Neural progenitor cell (in vitro differentiated cells): ENCODE measurements at places on chromosomes 11 and 22. TPM values are rescaled to one million over a fixed set of nuclear protein-coding genes. Genes with fewer than 3 reads are reported as not detected.
A peak's percentile ranks its signal among the peaks of the same experiment; 100 is the strongest.

DNA sequence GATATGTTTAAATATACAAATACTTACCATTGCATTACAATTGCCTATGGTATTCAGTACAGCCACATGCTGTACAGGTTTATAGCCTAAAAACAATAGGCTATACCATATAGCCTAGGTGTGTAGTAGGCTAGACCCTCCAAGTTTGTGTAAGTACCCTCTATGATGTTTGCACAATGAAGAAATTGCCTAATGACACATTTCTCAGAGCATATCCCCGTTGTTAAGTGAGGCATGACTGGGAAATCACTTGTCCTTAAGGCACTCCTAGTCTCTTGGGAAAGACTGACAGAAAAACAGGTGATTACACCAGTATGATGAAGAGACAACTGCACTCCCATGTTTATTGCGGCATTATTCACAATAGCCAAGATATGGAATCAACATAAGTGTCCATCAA lies 187.2 kb downstream of the SPON1 start:
- H3K4me3 ChIP-seq, result no peak overlapping the region
- H3K27me3 ChIP-seq, result no peaks in the 10 kb centered on the region
- no peaks in the 10 kb centered on the region for H3K4me1 ChIP-seq

GRCh38 chr11:60786811-60787567 lies 1.9 kb downstream of the MS4A10 start:
- H3K27me3 ChIP-seq, result no peaks in the 10 kb centered on the region
- no peaks in the 10 kb centered on the region for H3K4me1 ChIP-seq
- H3K36me3 ChIP-seq, result no peaks in the 10 kb centered on the region
- H3K4me3 ChIP-seq, result no peak overlapping the region

GRCh38 chr11:2511421-2512369 lies 66.9 kb downstream of the KCNQ1 start:
- peak; percentile 1 for DNase-seq
- H3K36me3 ChIP-seq, result no peaks in the 10 kb centered on the region
- H3K4me3 ChIP-seq, result no peak overlapping the region
- peaks cover 50% of the 10 kb centered on the region for H3K27me3 ChIP-seq
- H3K4me1 ChIP-seq, result no peaks in the 10 kb centered on the region
- no peak overlapping the region for H3K27ac ChIP-seq

GRCh38 chr11:72309641-72310040 lies 65.7 kb upstream of the PHOX2A start:
- no peak for DNase-seq
- no peaks in the 10 kb centered on the region for H3K36me3 ChIP-seq
- peaks cover 4% of the 10 kb centered on the region for H3K4me1 ChIP-seq
- no peaks in the 10 kb centered on the region for H3K27me3 ChIP-seq
- H3K4me3 ChIP-seq, result no peak overlapping the region
- H3K27ac ChIP-seq, result no peak overlapping the region

DNA sequence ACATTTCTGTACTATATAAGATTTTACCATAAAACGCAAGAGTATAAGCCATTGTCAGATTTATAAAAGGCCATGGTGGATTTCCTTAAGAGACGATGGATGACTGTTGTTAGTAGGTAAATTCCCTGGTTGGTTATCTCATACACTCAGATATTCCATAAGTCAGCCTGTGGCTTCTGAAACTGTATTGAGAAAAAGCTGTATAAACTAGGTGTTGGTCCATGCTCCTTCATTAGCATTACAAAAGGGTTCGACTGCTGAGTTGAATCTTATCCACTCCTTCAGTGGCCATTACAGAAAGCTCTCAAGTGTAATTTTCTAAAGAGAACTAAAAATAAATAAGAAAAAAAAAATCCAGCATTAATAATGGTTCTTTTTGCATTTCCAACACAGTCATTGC lies 5.3 kb downstream of the GRAP2 start:
- H3K4me3 ChIP-seq, result no peak overlapping the region
- DNase-seq, result peak; percentile 34
- H3K36me3 ChIP-seq, result no peaks in the 10 kb centered on the region
- H3K4me1 ChIP-seq, result peaks cover 11% of the 10 kb centered on the region

The CCDC89 gene
- total RNA-seq, result 0.31 TPM in 1 of 2 replicates, not detected in the other

The SLC22A9 gene
- total RNA-seq, result not detected in 2 replicates

The CWC15 gene
- total RNA-seq, result 61.4 and 103 TPM in 2 replicates

The CTR9 gene
- total RNA-seq, result 20.8 and 26.4 TPM in 2 replicates

DNA sequence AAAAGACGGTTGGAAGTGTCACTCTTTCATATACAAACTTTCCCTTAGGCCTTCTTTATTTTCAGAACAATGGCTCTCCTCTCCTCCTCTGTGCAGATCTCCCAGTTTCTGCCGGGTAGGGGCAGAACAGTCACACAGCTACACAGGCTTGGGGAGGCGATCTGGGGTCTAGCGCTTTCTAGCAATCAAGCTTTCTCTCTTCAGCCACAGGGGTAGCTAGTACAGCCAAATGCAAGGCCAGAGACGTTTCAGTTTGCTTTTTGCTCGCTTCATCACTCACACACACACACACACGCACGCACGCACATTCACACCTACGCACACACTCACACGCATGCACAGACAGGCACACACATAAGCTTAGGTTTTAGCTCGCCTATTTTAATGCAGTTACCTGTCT lies 104.3 kb downstream of the SPATA19 start:
- H3K27ac ChIP-seq, result no peak overlapping the region
- DNase-seq, result no peak
- H3K27me3 ChIP-seq, result no peaks in the 10 kb centered on the region
- no peaks in the 10 kb centered on the region for H3K4me1 ChIP-seq

The IL17REL gene
- 0.15 TPM in 1 of 2 replicates, not detected in the other for total RNA-seq

The GGT5 gene
- not detected in 2 replicates for total RNA-seq

DNA sequence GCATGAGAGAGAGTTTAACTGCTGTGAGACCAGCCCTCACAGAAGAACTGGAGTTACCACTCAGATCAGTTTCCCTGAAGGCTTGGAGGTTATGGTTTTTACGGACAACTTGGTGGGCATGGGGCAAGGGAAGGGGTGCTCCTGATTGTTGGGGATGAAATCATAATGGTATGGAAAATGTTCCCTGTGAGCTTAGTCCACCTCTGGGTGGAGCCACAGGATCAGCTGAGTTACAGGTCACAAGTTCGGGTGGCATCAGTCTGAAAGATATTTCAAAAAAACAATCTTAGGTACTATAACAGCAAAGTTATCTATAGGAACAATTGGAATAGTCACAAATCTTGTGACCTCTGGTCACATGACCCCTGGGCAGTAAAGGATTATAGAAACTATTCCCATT lies 162.9 kb downstream of the DLG2 start:
- H3K36me3 ChIP-seq, result no peaks in the 10 kb centered on the region
- no peak overlapping the region for H3K4me3 ChIP-seq
- H3K27ac ChIP-seq, result no peak overlapping the region
- no peaks in the 10 kb centered on the region for H3K4me1 ChIP-seq
